ENCODE measurements at places on chromosomes 16 and 17.
A peak's percentile ranks its signal among the peaks of the same experiment; 100 is the strongest.

- peak; percentile 64 for DNase-seq
Observed at GRCh38 chr17:82021107-82021899, 1.4 kb downstream of the CENPX start.

DNA sequence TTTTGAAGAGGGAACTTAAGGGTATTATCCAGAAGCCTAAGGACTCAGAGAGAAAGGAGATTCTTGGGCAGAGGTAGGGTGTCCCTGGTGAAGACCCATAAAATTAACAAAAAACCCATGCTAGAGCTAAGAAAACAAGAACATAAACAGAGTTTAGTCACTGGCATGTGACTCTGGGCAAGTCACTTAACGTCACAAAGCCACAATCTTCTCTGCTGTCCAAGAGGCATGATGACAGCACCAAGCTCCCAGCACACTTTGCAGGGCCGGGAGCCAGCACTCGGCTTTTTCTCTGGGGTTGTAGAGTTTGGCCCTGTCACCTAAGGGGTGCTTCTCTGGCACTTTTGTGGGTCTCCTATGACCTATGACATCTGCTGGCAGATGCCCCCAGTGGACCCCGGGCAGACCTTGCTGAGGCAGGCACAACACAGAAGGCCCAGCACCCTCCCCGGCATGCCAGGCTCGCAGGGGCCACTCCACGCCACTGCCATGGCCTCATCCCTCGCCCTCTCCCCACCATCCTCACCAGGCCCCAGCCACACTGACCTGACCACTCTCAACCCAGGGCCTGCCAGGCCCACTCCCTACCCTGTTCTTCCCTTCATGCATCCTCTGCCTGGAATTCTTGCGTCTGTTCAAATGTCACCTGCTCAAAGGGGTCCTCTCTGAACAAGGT is 69.8 kb downstream of the DYNLRB2 start:
- no peak for DNase-seq

DNA sequence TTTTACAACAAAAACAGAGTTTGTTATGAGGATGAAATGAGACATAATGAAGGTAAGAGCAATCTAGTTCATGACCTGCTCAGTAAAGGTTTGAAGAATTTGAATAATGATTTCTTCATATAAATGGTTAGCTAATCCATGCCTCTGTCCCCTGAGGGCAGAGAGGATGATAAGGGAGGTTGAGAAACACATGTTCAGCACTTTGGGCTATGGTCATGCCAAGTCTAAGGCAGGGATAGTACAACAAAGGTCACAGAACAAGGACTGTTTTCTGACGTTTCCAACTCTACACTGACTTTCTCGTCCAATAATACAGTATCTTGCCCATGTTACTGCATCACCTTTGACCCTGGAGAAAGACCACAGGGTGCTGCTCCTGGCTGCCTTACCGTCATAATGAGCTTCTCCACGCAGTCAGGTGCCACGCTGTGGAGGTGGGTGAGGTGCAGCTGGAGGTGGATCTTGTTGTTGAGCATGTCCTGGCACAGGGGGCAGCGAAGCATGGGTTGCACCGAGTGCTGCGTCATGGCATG is 236.7 kb downstream of the ZFHX3 start:
- DNase-seq: no peak

DNA sequence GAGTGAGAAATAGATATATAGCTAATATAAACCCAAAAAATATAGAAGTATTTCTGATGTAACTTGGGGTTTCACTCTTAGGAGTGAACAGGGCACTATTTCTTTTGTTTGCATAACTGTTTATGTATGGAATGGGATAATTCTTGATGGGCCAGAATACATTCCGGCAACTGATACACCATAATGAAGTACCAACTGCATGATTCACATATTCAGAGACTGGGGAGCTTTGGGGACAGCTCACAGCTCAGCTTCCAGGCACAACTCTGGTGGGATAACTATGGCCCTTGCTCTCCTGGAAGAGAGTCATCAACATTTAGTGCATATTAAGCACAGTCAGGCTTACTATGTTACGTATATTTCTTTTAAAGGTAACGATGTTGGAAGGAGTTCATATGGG is 42.1 kb upstream of the ADCY7 start:
- no peak for DNase-seq

DNA sequence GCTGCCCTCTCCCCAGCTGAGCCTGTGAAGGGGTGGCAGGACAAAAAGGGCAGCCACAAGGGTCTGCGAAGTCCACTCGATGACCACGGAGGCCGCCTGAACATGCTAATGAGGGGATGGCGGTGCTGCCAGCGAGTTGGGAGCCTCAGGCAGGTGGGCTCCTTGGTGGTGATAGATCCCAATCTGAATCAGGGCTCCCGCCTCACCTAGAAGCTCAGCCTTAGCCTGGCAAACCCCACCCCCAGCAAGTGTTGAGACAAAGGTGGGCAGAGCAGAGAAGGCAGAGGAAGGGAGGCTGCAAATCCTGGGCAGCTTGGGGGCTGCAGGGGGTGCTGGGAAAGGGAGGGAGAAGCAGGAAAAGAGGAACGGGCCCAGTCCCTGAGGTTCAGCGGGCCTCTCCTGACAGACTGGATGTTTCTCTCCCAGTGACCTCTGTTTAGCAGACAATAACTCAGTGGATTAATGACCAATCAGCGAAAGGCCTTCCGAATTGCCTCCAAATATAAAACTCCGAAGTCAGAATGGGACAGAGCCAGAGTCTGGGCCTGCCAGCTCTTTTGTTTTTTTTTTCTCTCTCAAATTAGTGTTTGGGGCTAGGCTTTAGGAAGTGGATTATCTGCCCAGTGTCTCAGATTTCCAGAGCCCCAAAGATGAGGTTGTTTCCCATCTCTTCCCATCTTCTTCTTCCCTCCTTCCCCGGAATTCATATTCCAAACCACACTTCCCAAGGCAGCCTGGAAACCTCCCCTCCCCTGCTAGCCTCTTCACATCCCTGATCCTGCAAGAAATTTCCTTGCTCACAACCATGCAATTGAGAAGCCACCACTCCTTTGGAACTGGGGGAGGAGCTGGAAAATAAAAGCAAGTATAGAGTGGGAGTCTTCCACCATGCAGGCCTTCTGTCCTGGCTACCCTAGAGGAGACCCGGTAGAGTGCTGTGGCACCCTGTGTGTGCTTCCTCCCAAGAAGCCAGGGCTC is 15.2 kb upstream of the HOXB2 start:
- no peak for DNase-seq

DNA sequence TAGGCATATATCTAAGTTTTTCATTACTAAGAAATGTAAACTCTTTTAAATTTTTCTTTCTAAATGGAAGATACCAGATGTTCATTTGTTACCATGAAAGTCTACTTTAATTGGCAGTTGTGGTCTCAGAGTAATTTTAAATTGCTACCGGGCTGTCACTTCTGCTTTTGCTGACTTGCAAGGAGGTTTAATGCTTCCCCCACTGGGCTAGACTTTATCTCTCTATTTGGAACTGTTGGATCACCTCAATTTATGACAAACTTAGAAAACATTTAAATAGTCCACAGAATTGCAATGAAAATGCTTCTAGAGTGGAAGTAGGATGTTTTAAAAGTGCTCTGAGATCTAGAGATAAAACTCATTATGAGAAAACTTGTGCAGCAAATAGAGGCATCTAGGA is 479.8 kb upstream of the GOT2 start:
- no peak for DNase-seq

- peak; percentile 65 for DNase-seq
Observed at GRCh38 chr16:21645261-21645721, 7.1 kb downstream of the IGSF6 start.

GRCh38 chr16:9102943-9103342 is 11.5 kb downstream of the HAPSTR1 start:
- no peak for DNase-seq

GRCh38 chr17:36546418-36547093 is 1.8 kb downstream of the GGNBP2 start:
- DNase-seq: no peak

DNA sequence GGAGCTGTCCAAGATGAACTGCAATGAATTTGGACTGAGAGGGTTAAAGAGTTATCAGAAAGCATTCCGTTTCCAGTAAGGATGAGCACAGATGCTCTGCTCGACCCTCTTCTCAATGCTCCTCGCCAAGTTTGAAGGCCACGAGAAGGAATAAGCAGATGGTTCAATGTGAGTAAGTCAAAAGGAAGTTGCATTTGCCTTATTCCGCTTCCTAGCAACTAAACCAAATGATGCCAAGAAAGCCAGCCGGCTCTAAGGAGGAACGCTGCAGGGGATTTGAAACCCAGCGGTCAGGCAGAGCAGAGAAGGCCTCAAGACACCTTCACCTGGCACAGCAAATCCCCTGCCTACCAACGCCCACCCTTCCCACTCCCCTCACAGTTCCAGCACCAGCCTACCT is 52.1 kb upstream of the CNEP1R1 start:
- DNase-seq: no peak

GRCh38 chr17:79612468-79613194 is 1.8 kb upstream of the RBFOX3 start:
- no peak for DNase-seq

All from CD4-positive, alpha-beta T cell treated with Interleukin-1 beta for 1 hour (primary cell).